ENCODE measurements at places on chromosomes 7 and 10.

- DNase-seq = no peak
These were observed 197.3 kb downstream of the MACC1 start for GRCh38 chr7:20019757-20020432.

DNA sequence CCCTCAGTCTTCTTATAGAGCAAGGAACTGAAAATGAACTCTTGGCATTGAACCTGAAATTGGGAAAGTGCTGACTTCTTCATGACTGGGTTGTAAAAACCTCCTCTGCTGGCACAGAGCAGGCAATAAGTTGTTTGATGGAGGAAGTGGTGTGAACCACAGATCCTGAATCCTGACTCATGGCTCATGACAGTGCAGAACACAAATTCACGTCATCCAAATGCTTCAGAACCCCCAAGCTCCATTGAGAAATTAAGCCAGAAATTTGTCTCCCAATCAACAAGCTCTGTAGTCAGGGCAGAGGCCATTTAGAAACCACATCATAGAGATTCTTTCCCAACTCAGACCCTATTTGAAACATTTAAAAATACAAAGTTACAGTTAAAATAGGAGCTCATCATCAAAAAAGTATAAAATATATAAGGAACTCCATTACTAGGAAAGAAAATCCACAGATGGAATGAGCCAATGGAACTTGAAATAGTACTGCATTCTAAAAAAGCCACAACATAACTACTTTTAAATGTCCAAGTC is 10.3 kb upstream of the STK17A start:
- peak; percentile 100 for DNase-seq

- DNase-seq = no peak
These were observed 97.2 kb downstream of the SLC25A13 start for GRCh38 chr7:96224685-96225084.

- DNase-seq = no peak
These were observed 243.0 kb upstream of the MGMT start for GRCh38 chr10:129224065-129224464.

DNA sequence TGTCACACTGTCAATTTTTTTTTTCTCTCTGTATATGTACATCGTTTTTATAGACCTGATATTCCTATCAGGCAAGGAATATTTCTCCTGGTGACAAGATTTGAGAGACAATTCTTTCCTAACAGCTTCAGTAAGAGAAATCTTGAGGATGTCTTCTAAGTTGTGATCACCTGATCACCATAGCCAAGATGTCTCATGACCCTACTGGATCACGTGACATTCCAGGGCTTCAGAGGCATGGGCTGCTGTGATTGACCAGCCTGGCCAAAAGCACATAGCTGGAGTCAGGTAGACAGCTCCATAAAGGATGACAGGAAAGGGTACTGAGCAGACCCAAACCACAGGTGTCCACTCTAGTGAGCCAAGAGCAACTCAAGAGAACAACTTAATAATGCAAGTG is 444.9 kb downstream of the SORCS3 start:
- no peak for DNase-seq

DNA sequence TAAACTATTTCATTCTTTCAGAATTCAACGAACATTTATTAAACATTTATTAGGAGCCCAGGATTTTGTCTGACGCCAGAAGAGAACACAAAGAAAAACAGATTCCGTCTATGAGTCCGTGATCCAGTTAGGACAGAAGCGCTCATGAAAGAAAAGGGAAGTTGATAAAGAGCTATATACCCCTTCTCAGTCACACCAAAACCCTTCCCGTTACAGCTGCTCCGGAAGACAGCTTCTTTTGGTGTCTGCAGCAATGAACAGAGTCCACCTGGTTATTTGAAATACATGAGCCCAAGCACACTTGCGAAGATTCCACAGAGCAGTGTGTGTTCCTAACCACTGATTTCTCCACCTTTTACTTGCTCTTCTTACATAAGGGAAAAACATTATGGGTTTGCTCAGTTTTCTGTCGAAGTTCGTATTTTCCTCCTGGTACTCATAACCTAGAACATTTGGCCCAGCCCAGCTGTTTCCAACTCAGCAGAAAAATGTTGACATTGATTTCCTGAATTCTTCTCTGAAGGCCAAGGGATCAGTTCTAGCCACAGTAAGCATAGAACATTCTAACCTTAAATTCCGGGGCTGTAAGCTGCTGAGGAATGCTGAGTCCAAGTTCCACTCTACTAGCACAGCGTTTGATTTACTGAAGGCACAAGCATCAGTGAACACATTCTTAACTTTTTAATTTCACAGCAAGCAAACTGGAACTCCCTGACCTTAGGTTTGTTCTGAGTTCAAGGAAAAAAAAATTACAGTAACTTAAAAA is 206.5 kb downstream of the SORCS1 start:
- no peak for DNase-seq

DNA sequence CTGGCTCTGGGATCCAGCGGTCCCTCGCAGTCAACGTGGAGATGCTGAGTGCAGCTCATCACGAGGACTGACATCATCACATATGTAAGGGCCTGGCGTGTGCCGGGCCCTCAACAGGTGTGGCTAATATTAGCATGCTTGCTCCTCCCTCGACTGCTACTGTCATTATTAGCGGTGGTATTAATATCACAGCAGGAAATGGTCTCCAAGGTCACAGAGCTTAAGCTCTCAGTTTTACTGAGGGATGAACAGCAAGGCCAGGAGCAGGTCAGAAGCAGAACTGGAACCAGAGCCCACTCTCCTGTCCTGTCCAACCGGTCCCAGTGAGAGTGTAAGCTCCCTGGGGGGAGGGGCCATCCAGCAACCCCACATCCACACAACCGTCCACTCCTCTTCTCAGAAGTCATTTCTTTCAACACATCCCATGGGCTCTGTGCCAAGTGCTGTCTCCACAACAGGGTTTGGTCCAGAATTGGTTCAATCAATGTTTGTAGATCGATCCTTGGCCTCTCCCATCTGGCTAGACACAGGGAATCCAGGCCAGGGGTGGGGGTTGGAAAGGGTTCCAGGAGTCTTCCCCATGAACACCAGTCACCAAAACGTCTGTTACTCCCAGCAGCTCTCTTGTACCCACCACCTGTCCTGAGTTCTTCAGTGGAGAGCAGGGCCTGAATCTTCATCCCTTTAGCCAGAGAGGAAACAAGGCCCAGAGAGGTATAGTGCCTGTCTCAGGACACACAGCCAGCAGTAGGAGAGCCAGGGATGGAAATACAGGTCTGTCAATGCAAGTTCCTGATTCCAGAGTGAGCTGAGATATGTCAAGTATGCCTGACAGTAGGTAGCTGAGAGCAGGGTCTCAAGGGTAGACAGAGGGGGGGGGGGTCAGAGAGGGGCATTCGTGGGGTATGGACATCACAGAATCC is 45.3 kb upstream of the ZMIZ1 start:
- DNase-seq = no peak

- DNase-seq = no peak
These were observed 8.8 kb upstream of the DUSP5 start for GRCh38 chr10:110488940-110489339.

GRCh38 chr10:111705021-111705420 is 478.5 kb downstream of the GPAM start:
- DNase-seq = no peak

DNA sequence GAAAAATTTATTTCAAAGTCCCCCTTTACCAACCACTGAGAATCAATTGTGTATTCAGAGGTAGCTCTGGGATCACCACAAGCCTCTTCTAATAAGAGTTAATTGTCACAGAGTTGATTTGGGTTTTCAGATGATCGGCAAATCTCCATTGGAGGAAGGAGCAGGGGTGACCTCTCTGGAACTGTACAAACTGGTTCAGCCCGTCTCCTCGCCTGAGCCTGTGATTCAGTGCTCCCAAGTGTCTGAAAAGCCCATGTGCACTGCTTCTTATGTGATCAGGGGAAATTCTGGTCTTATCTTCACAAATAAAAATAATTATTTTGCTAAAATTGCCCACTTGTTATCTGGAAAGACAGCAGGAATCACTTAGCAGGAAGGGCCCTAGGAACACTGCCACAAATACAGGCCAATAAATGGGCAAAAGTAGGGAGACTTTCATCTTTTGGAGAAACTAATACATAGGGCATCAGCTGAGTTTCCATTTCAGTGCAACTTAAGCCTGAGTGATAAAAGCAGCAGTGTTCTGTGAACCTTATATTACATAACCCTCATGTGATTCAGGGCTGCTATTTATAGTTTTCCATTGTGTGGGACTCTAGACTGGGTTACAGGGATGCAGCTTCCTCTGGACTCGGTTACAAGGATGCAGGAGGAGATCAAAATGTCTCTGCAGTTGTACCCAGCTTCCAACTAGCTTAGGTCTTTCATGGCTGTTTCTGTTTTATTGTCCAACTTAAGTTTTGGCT is 32.3 kb downstream of the CDK1 start:
- DNase-seq = no peak

DNA sequence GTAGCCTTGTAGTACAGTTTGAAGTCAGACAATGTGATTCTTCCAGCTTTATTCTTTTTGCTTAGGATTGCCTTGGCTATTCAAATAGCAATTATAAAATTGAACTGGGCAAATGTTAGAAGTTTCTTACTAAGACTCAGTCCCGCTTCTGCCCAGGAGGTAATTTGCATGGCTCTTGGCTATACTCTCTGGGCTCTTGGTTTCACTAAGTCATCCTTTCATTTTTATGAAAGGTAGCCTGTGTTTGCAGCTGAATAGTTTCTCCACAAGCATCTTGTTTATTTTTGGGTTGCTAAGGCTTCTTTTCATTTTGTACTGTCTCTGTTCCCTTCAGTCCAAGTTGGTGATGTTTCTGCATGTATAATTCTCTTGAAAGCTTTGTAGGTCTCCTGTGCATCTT is 340.6 kb downstream of the SH2D4B start:
- no peak for DNase-seq

GRCh38 chr7:43193893-43194292 is 81.4 kb downstream of the HECW1 start:
- DNase-seq = no peak

DNA sequence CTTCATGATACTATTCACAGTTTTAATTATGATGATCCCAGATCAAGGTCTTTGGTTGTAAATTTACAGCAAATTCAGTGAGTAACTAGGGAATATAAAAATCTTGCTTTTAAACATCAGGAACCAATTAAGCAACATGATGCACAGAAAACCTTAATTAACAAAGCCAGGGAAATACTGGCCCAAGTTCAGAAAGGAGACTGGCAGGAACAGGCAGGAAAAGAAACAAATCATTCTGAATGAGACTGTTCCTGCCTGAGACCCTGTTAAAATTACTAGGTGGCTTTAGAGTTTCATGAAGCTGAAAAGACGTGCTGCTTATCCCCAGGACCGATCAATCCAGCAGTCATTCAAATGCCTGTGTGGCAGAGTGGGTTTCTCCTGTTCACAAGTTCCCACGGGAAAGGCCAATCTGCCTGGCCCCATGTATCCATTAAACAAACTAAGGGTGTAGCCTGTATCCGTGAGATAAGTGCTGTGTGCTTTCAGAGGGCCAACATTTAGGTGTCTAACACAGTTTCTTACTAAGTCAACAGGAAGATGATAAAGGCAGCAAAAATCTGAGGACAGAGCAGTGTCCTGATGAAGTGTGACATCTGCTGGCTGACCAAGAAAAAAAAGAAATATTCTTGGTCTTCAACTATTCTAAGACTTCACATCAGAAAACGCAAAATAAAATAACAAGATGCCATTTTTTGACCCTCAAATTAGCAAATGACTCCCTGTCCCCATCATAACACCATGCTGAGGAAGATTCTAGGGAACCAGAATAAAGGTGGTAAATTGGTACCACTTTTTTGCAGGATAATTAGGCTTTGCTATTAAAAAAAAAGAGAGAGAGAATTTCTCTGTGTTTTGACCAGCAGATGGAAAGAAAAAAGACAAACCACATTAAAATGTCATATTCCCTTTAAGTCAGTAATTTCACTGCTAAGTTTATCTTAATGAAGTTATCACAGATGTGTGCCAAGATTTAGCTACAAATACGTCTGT is 34.2 kb downstream of the PUS7 start:
- DNase-seq = no peak

DNA sequence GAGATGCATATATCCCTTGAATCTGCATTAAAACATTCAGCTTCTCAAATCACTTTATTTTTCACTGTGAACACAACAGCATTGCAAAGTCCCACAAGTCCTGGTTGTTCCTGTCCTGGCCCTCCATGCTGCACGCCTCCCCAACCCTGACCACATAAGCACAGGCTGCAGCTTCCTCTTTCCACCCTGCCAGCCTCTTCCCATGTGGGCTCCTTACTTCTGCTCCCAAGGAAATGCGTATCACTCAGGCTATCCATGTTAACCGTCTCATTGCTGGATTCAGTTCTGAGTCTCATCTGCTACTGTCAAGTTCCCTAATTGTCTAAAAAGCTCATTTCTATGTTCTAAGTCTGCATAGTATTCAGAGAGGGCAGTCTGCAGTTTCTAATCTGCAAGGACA is 89.7 kb upstream of the ZPBP start:
- DNase-seq = no peak

DNA sequence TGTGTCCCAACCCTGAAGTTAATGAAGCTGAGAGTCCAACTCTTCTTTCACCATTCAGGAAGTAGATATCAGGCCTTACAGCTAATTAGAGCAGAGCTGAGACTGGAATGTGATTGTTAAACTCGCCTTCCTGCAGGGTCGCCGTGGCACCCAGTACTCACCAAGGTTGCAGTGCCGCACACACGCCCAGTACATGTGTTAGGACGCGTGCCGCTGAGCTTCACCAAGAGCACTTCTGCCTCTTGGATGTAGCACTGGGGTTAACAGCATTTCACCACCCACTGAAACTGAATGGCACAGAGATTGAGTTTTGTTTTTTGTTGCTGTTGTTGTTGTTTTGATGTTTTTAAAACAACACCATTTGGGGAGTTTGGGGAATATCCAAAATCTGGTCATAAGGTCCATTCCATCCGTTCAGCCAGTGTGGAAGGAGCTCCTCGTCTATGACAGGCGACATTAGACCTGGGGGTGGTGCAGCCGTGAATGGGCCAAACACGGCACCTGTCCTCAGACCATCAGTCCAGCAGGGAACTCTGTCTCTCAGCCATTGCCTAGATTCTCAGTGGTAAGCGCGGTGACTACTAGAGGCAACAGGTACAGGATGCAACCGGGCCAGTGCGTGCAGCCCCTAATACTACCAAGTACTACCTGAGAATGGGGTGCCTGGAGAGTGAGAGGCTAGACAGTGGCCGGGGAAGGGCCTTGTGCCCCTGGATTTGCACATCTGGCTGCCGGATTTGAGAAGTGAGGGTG is 21.9 kb downstream of the WIPI2 start:
- no peak for DNase-seq

DNA sequence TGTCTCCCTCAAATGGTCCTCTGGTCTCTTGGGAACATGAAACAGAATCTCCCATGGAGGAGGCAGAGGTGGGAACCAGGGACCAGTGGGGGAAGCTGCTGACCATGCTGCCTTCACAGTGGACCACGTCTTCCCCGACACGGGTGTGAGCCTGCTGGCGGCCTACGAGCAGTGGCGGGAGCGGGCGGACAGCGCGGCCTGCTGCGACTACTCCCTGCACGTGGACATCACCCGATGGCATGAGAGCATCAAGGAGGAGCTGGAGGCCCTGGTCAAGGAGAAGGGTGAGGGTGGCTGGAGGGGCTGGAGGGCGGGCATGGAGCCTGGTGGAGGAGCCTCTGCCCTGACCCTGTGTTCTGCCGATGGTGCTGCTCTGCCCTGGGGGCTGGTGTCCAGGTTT is 8.0 kb downstream of the DPYSL4 start:
- no peak for DNase-seq
